CD4-positive, alpha-beta T cell treated with Interleukin-1 beta for 1 hour (primary cell): ENCODE measurements at places on chromosomes 3 and 15.
A peak's percentile ranks its signal among the peaks of the same experiment; 100 is the strongest.

GRCh38 chr3:172040078-172040980 lies 951 bp downstream of the FNDC3B start:
- peak; percentile 49 for DNase-seq

- no peak for DNase-seq
Observed at GRCh38 chr15:79329171-79329611, 18.3 kb downstream of the TMED3 start.

- DNase-seq: no peak
Observed at GRCh38 chr15:81024936-81025335, 24.2 kb downstream of the TLNRD1 start.

GRCh38 chr3:97689111-97689510 lies 75.4 kb upstream of the ARL6 start:
- DNase-seq: no peak

GRCh38 chr15:56207092-56207491 lies 36.6 kb downstream of the RFX7 start:
- DNase-seq: no peak

DNA sequence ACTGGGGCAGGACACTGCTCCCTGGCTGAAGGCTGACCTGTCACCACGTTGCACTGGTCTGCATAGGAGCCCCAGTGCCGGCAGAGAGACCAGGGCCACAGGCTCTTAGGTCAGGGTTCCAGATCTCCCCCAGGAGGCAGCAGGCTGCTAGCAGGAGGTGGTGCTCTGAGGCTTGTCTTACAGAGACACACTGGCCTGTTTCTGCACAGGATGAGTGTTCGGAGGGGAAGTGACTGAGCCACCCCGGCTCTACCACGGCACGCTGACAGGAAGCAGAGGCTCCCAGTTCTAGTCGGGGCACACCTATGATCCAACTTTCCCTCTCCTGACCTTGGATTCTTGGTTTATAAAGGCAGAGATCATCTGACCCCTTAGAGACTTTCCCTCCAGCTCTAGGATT lies 8.6 kb downstream of the FBXL22 start:
- peak; percentile 37 for DNase-seq

- DNase-seq: peak; percentile 63
Observed at GRCh38 chr15:74541494-74542165, 610 bp downstream of the ARID3B start.

DNA sequence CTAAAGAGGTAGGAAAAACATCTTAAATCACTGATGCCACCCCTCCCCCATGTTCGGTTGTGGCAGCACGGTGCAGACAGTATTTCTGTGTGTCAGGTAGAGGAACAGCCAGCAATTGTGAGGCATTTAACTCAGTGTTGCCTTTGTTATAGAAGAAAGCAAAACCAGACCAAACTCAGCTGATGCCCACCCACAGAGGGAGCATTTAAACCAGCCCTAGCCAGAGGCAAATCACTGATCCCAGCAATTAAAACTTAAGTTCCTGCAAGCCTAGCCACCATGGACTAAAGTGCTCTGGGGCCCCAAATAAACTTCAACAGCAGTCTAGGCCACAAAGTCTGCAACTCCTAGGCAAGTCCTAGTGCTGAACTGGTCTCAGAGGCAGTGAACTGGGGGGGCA lies 94.5 kb downstream of the CFAP20DC start:
- no peak for DNase-seq

- peak; percentile 18 for DNase-seq
Observed at GRCh38 chr15:66411190-66411589, 24.5 kb downstream of the MAP2K1 start.

- DNase-seq: no peak
Observed at GRCh38 chr15:32007355-32007960, 22.9 kb upstream of the CHRNA7 start.

DNA sequence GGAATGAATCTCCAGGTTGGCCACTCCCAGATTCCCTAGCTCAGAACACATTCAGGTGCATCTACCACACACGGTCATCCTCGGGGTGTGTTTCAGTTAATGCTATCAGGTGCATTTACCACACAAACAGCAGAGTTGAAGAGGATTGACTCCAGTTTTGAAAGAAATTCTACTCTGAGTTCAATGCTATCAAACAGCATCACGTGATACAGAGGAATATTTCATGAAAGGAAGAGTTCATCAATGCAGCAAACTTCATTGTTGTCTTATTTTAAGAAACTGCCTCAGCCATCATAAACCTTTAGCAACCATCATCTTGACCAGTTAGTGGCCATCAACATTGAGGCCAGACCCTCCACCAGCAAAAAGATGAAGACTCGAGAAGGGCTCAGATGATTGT lies 22.6 kb upstream of the LRRN1 start:
- no peak for DNase-seq

GRCh38 chr3:79467721-79468120 lies 300.1 kb downstream of the ROBO1 start:
- DNase-seq: no peak

DNA sequence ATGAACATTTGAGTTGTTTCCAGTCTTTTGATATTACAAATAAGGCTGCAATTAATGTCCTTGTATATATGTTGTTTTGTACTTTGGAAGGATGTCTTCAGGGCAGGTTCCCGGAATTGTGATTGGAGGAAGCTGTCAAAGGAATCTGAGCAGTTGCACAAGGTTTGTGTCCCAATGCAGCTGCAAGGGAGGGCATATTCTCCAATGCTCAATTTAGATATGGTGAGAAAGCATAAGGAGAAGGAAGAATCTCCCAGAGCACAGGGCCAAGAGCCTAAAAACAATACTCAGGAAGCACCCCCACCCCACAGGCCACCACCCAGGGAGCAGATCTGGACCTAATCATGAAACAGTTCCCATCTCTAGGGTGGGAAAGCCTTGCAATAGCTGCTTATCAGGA lies 228.0 kb upstream of the LRRFIP2 start:
- DNase-seq: no peak
